OCI-LY7 (cell line): ENCODE measurements at places on chromosomes 2 and 18. TPM values are rescaled to one million over a fixed set of nuclear protein-coding genes. Genes with fewer than 3 reads are reported as not detected.

DNA sequence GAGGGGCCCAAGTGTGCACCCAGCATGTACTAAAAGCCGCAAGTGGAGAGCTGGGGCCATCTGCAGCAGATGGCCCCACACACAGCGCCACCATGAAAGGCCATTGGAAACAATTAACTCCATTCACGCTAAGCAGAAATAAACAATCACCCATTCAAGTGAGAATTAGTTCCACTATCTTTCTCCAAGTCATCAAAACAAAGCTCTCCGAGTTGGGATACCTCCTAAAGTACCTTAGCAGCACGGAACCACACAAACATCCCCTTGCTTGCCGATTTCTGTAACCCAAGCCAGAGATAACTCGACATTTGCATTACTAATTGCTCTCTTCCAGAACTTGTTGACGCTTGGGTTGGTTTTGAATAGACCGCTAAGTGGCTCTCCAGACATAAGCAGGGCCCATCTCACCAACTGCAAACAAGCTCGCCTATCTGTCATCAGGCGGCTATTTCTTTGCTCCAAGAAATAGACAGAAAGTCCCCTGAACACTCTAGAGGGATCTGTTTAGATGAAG lies 840.6 kb upstream of the SALL3 start:
- DNase-seq = no peak

DNA sequence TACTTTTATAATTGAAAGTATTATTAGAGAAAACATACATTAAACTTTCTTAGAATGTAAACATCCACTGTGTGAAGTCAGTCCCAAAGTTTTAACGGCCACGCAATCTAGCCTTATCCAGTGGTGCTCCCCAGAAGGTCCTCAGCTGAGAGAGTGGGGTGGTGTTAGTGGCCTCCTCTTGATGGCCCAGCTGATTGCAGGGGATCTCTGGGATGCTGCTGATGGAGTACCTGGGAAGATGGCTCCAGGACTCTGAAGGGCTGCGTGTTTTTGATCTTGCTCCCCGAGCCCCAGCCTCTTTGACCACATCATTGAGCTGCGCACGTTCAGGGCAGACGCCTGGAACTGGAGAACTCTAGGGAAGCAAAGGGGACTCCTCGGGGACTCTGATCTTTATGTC lies 181.4 kb downstream of the FAM210A start:
- DNase-seq = no peak

DNA sequence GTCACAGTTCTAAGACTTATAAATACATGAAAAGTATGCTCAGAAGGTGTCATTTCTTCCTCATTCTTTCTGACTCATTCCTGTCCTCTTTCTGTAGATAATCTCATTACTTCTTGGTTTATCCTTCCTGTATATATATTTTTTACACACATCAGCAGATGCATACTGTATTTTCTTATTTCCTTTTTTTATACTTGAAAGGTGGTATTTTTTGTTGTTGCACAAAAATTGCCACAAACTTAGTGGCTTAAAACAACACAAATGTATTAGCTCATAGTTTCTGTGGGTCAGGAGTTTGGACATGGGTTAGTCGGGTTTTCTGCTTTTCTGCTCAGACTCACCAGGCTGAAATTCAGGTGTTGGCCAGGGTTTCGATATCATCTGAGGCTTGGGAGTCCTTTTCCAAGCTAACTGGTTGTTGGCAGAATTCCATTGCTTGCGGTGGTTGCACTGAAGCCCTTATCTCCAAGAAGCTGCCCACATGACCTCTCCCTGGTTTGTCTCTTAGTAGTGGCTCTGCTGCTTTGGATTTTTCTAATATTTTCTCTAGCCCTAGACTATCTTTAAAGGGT lies 162.6 kb downstream of the FMNL2 start:
- no peak for DNase-seq

- peak; percentile 22 for DNase-seq
Observed at GRCh38 chr2:16763056-16763455, 97.4 kb upstream of the CYRIA start.

GRCh38 chr2:144924827-144925226 lies 404.9 kb upstream of the ZEB2 start:
- no peak for DNase-seq

- peak; percentile 61 for DNase-seq
Observed at GRCh38 chr18:48992791-48993555, 42.2 kb upstream of the SMAD7 start.

DNA sequence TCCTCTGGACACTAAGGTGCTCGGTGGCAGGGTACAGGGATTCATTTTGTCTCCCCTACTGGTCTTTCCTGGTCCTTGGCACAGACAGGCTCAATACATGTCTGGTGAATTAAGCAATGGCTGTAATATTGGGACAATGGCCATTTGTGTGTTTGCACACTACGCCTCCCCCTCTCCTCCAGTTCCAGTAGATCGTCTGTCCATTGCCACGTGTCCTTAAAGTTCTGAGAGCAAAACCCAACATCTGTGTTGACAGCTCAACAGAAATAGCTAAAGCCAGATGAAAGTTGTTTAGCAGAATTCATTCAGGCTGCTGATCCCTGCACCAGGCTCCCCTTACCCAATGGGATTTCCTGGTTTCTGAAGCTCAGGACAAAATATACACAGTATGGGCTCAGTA lies 9.0 kb upstream of the FABP1 start:
- no peak for DNase-seq

DNA sequence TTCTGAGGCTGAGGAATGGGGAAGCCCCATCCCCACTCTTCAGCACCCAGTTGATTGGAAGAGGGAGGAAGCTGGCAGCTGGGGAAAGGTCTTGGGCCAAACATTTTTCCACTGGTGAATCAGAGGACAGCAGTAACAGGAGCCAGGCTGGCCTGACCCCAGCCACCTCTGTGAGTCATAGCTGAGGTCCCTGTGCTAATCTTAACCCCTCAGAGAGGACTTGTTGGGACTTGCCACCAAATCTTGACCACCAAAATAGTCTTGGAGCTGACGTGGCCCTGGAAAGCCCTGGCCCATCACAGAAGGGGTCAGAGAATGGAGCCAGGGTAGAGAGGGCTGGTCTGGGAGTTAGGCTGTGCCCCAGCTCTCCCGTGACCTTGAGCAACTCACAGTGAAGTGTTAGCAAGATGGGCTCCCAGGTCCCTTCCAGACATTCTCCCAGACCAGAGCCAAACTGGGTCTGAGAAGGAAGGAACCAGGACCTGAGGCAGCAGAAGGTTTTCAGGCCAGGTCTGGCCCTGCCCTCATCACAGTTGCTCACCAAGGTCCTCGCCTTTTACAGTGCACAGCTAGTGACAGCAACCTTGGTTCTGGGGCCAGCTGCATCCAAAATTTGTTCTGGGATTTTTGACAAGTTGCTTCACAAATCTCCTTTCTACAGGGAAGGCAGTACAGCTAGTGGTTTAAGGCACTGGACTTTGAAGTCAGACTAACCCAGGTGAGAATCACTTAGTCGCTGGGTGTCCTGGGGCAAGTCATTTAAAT lies 266.6 kb downstream of the CYP26B1 start:
- no peak for DNase-seq

- no peak for DNase-seq
Observed at GRCh38 chr2:36675579-36676282, 20.8 kb upstream of the VIT start.

- DNase-seq = no peak
Observed at GRCh38 chr18:69680123-69680522, 267.6 kb downstream of the CD226 start.

DNA sequence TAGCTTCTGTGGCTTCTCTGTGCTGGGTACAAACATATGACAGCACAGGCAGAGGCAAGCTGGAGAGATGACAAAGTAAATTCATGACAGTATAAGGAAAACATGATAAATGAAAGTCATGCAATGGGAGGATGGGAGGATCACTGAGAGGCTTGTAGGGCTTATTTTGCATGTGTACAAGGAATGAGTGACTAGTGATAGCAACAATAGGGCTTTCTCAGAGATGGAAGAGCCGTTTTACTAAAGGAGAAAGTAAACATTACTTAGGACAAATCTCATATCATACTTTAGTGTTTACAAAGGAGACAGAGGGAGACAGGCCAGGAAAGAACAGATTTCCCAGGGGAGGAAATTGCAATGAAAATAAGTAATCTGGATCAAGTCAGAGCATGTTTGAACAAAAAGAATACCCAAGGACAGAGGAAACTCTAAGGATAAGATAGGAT lies 82.5 kb upstream of the RBMS1 start:
- no peak for DNase-seq

- no peak for DNase-seq
Observed at GRCh38 chr2:212314680-212315079, 223.9 kb downstream of the ERBB4 start.

GRCh38 chr18:78652001-78652545 lies 327.5 kb upstream of the SALL3 start:
- no peak for DNase-seq

- DNase-seq = no peak
Observed at GRCh38 chr2:206368933-206369569, 74.3 kb upstream of the ADAM23 start.

GRCh38 chr2:59584958-59585357 lies 968.5 kb downstream of the BCL11A start:
- DNase-seq = peak; percentile 20

- DNase-seq = no peak
Observed at GRCh38 chr18:76451396-76452331, 43.4 kb downstream of the ZNF516 start.

- peak; percentile 55 for DNase-seq
Observed at GRCh38 chr2:43605079-43605655, 9.3 kb upstream of the THADA start.

DNA sequence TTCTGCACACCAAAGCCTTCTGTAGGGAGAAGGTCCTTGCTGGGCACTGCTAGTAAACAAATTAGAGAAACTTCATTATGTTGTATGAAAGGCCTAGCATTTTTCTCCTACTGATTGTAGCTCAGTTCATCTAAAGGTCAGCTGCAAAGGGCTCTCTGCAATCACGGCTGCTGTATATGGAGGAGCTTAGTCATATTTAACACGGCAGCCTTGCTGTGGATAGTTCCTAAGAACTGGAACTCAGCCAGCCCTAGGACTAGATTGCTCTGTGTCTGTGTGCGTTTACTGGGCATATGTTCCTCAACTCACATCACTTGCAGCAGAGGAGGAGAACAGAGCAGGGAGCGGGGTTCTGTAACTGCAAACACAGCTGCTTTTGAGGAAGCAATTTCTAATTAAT lies 1103.9 kb upstream of the KLHL29 start:
- no peak for DNase-seq

DNA sequence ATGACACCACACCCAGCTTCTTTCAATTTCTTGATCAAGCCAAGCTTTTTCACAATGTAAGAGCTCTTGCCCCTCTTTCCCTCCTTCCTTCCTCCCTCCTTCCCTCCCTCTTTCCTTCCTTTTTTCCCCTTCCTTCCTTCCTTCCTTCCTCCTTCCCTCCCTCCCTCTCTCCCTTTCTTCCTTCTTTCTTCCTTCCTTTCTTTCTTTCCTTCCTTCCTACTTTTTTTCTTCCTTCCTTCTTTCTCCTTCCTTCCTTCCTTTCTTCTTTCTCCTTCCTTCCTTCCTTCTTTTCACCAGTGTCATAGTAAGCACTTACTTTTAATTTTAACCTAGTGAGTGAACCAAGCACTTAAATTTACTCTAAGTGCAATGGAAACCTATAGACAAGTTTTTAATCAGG lies 21.2 kb upstream of the PSME4 start:
- no peak for DNase-seq

GRCh38 chr2:145769011-145769716 lies 1249.2 kb upstream of the ZEB2 start:
- no peak for DNase-seq

Gene REG3A
- not detected in 2 replicates for total RNA-seq

Gene ABCG8
- not detected in 2 replicates for total RNA-seq

Gene STARD6
- not detected in 2 replicates for total RNA-seq

Gene FAP
- total RNA-seq = not detected in 2 replicates

Gene CCDC141
- 0.07 and 0.32 TPM in 2 replicates for total RNA-seq

Gene CD8B
- total RNA-seq = not detected in 2 replicates

Gene IL1R1
- total RNA-seq = not detected in 2 replicates

Gene GALR1
- total RNA-seq = not detected in 2 replicates

Gene REG3G
- total RNA-seq = not detected in 2 replicates

Gene CXCR1
- not detected in 2 replicates for total RNA-seq

Gene TNFRSF11A
- not detected in 2 replicates for total RNA-seq
